Stimulated activated CD8-positive, alpha-beta memory T cell treated with anti-CD3 and anti-CD28 coated beads, Interleukin-7, amount 100 ng/mL, for 4 hours (primary cell): ENCODE measurements at places on chromosomes 16 and 17.

GRCh38 chr17:62666061-62666800, 38.8 kb downstream of the MRC2 start:
- DNase-seq = no peak

- DNase-seq = no peak
Observed at GRCh38 chr17:72587773-72588511, 467.1 kb downstream of the SOX9 start.

DNA sequence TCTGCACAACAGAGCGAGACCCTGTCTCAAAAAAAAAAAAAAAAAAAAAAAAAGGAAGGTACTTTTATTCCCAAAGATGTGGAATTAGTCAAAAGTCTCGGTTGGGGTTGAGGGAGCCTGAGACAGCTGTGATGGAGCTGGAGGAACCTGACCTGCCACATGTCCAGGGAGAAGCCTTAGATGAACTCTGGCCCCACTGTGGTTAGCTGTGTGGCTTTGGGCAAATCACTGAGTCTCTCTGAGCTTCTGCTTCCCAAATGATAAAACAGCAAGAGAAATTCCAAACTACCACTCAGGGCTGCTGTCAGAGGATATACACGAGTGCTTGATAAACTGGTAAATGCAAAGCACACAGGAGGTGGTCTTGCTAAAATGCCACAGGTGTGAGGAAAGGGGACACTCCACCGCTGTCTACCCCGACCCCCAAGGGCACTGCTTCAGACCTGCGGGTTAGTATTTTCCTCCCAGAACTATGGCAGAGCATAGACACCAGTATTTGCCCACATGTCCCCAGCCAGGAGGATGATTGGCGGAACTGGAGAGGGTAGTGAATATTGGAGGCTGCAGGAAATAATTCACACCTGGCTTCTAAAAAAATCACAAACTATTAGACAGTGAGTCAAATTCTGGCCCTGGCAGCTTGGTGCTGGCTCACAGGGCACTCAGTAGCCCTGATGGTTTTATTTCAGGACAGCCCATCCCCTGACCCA, 14.7 kb downstream of the DRC3 start:
- no peak for DNase-seq

- DNase-seq = no peak
Observed at GRCh38 chr17:45383003-45383402, 49.7 kb downstream of the ARHGAP27 start.
